ENCODE measurements at places on chromosomes 16 and 17.

DNA sequence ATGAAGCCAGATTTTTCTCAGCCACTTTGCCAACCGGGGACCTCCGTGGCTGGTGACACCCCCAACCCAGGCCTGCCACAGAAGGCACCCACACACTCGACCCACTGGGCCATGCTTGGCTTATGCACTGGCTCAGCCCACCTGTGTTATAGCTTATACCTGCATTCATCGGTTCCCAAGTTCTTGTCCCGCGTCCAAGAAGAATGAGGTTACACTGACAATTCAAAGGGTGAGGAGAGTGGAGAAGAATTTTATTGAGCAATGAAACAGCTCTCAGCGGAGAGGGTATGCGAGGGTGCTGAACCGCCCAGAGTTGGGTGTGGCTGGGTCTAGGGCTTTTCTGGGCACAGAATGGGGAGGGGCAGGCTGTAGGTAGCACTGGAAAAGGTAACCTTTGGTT, 22.2 kb upstream of the CDH15 start:
- no peak for DNase-seq

DNA sequence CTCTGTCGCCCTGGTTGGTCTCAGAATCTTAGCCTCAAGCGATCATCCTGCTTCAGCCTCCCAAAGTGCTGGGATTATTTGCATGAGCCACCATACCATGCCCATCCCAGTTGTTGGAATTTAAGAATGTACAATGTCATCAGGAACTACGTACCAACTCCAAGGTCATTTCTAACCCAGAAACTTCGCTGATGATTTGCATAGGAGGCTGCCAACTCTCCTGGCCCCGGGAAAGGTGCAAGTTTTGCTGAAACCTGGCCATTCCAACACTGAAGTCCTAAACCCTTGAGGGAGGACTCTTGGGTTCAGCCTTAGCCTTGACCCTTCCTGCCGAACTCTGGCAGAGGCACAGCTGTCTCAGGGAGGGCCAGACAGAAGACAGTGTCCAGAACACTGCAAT, 2.9 kb upstream of the KIFC3 start:
- no peak for DNase-seq

- DNase-seq = no peak
These were observed 71.7 kb downstream of the ARHGAP17 start for GRCh38 chr16:24943471-24943870.

GRCh38 chr17:10126616-10127501, 71.5 kb downstream of the GAS7 start:
- DNase-seq = no peak

GRCh38 chr16:86740906-86741799, 162.8 kb downstream of the FOXL1 start:
- DNase-seq = no peak

- DNase-seq = no peak
These were observed 11.0 kb downstream of the SALL1 start for GRCh38 chr16:51140112-51140511.

DNA sequence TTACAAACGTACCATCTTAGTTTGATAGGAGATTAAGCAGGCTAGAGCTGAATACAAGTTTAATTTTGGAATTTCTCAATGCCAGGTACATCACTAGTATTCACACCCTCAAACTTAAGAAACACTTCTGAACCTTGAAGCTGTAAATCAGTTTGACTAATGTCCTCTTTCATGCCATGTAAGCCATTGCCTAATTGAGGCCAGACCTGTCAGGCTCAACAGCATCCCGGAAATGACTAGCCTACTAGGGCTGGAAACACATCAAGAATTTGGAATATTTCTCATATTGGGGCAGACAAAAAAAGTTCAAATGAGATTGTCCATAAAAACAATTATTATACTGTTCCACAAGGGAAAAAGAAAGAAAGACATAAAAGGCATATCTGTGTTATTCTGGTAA, 1.7 kb downstream of the USP32 start:
- DNase-seq = no peak

DNA sequence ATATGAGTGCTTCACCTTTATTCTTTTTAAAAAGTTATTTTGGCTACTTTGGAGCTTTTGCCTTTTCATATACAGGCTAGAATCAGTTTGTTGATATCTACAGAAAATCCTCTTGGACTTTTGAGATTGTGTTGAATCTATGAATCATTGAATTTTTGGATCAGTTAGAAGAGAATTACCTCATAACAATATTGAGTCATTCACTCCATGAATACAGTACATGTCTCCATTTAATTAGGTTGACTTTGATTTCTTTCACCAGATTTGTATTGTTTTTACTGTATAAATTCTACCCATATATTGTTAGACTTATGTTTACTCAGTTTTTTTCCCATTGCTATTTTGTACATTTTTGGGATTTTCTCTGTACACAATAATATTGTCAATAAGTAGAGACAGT, 54.4 kb downstream of the TAOK1 start:
- DNase-seq = no peak

DNA sequence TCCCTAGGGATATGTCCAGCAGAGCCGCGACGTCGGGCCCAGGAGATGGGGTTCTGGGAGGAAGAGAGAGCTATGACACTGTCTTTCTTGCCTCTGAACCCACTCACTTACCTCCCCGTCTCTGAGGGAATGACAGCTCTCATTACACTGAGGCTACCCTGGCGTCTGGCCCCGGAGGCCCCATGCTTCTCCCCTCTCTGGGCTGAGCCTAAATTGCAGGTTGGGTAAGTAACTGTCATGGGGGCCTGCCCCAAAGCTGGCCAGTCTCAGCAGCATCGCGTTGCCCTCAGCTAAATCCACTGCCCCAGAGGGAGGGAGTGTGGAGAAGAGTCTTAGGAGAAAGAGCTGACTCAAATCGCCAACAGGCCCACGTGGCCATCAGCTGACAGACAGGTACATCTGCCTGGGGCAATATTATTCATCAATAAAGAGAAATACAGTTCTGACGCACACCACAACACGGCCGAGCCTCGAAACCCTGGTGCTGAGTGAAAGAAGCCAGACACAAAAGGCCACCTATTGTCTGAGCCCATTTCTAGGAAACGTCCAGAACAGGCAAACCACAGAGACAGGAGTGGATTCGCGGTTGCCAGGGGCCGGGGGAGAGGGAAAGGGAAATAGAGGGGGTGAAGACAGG, 156.4 kb downstream of the C16orf95 start:
- no peak for DNase-seq
